Immature natural killer cell (primary cell): ENCODE measurements at places on chromosomes 12 and 14. TPM values are rescaled to one million over a fixed set of nuclear protein-coding genes. Genes with fewer than 3 reads are reported as not detected.

GRCh38 chr12:82146740-82147139, 211.4 kb downstream of the CCDC59 start:
- H3K4me3 ChIP-seq, result no peak overlapping the region
- no peak for DNase-seq
- no peak overlapping the region for H3K27ac ChIP-seq
- no peaks in the 10 kb centered on the region for H3K36me3 ChIP-seq
- H3K27me3 ChIP-seq, result no peaks in the 10 kb centered on the region

The YLPM1 gene
- polyA plus RNA-seq, result 3.8 TPM

DNA sequence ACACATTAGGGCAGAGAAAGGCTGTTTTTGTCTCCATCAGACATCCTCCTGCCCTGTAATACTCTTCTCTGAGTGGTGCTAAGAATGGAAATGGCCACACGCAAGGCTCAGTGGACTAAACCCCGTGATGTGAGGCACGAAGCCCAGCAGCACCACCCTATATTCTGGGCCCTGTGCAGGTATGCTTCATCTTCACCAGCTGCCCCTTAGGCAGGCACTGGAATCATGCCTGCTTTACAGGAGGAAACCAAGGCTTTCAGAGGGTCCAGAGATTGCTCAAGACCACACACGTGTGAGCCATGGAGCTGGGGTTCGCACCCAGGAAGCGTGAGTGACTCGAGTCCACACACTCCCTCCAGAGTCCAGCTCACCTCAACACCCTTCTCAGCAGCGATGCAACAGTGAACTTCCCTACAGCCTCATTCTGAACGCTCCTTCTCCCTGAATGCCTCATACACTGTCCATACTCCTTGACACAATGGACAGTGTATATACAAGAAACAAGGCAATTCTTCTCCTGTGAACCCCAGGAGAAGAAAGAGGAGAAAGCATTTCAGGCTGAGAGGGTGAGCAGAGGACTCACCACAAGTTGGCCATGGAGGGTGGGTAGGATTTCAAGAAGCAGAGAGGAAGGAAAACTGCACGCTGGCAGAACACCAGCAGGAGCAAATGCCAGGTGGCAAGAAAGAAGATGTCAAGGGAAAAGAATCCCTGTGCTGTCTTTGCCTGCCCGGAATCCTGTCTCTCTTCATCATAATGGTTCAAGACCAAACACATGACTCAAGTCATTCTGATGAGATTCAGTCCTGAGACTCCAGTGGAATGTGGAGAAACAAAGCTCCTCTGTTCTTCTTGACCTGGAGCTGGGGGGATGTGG, 39.1 kb downstream of the NT5DC3 start:
- no peak overlapping the region for H3K27ac ChIP-seq
- no peak overlapping the region for H3K4me3 ChIP-seq
- no peaks in the 10 kb centered on the region for H3K27me3 ChIP-seq

DNA sequence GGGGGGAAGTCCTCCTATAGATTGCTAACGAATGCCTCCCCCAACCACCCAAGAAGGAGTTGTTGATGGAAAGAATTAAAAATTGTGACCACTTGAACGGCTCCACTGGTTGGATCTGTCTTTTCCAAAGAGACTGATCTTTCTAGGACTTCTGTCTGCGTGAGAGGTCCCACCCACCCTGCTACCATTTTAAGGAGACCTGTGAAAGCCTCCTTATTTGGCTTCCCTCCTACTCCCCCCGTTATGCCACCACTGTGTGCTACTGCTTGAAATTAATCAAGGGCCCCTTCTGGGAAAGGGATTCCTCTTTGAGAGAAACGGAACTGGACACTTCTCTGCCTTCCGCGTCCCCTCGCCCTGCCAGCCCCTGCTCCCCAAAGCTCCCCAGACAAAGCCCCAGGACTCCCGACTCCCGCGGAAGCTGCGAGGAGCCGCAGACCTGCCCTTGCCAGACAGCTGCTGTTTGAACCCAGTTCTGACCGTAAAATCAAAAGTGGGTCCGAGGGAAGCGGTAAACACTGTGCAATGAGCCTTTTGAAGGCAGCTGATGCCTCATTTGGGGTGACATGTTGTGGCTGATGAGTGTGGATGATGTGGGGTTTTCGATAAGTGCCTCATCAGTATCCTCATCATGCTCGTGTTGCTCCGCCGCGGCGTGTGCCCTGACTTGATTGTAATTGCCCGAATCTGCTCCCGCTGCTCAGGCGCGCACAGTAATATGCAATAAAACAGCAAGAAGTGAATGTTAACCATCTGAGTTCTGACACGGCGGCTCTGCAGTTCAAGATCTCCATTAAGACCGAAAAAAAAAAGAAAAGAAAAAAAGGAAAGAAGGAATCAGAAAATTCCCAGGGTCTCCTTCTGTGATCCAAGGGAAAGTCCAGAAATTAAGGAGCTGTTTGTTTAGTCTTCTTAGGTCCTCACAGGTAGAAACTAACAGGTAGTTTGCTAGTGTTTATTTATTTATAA, 48.2 kb downstream of the MBIP start:
- no peaks in the 10 kb centered on the region for H3K36me3 ChIP-seq
- peaks cover 5% of the 10 kb centered on the region for H3K27me3 ChIP-seq
- no peak overlapping the region for H3K27ac ChIP-seq
- DNase-seq, result no peak
- peaks cover 10% of the 10 kb centered on the region for H3K4me1 ChIP-seq

GRCh38 chr14:84085493-84085892, 1444.5 kb upstream of the FLRT2 start:
- no peak for DNase-seq
- H3K4me3 ChIP-seq, result no peak overlapping the region
- H3K27me3 ChIP-seq, result no peaks in the 10 kb centered on the region

DNA sequence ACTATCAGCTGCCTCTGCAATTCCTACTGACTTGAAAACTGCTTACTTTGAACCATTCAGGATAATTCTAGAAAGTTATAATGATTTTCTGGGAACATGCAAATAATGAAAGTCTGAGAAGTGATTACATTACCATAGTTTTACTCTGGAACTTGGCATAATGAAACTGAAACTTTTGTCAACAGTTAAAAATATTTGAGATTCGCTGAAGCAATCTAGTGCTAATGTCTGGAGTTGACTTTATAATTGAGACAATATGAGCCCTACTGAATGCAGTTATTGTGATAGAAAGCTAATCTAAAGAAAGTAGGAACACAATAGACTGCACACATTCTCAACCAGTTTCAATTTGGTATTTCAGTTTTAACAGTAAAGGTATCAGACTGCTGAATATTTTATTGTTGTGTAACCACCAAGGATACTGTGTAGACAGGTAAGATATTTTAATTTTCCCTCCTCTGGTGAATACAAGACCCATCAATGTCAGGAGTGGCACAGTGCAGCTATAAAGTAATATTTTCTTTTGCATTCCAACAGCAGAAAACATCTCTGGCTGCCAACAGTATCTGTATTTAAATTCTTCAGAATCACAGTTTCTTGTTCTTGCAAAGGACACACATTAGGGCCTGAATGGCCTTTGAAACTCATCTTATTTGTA, 483.5 kb downstream of the ATP23 start:
- no peak for DNase-seq
- peaks cover 12% of the 10 kb centered on the region for H3K4me1 ChIP-seq
- peaks cover 2% of the 10 kb centered on the region for H3K27me3 ChIP-seq

The ARHGAP9 gene
- polyA plus RNA-seq, result 163 TPM

DNA sequence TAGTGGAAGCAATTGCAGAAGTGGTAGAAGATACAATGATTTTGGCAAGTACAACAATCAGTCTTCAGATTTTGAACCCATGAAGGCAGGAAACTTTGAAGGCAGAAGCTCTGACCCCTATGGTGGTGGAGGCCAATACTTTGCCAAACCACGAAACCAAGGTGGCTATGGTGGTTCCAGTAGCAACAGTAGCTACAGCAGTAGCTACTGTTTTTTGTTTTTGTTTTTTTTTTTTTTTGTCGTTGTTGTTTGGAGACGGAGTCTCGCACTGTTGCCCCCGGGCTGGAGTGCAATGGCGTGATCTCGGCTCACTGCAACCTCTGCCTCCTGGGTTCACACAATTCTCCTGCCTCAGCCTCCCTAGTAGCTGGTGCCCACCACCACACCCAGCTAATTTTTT, 47.4 kb downstream of the IFNG-AS1 start:
- H3K4me1 ChIP-seq, result peaks cover 32% of the 10 kb centered on the region
- no peak overlapping the region for H3K27ac ChIP-seq
- DNase-seq, result peak; percentile 53
- peak overlapping the region; percentile 19 for H3K4me3 ChIP-seq
- H3K36me3 ChIP-seq, result no peaks in the 10 kb centered on the region

DNA sequence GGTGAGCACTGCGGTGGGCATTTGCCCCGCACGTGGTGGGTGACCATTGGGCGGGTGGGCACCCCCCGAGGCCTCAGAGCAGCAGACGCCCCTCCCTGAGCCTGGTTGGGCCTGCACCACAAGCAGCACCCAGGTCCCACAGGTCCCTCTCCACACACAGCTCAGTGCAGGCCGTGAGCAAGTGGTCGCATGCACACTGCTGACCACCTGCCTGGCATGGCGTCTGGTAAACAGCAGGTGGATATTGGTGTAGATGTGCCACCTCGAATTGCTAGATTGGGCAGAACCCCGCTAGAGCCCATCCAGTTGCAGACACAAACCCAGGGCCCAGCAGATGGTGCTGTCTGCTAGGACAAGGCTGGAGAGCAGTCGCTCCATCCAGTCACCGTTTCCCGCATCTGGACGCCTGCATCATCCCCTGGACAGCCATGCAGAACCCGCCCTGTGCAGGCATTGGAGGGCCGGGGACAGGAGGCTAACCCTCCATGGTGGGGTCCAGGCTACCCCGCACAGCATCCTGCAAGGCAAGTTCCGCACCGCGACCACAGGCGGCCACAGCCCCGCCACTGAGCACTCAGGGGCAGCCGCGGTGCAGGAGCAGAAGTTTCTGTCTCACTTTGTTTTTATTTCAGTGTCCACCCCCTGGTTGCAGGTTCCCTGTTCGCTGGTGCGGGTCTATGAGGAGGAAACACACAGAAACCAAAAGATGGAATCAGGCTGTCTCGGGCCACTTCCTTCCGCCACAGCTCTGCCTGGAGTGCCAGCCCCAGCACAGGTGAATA, 45.6 kb upstream of the RIMBP2 start:
- peak; percentile 21 for DNase-seq
- H3K36me3 ChIP-seq, result no peaks in the 10 kb centered on the region
- no peak overlapping the region for H3K27ac ChIP-seq
- H3K27me3 ChIP-seq, result peaks cover 10% of the 10 kb centered on the region

The EMP1 gene
- polyA plus RNA-seq, result 1.5 TPM

The C12orf54 gene
- not detected for polyA plus RNA-seq

DNA sequence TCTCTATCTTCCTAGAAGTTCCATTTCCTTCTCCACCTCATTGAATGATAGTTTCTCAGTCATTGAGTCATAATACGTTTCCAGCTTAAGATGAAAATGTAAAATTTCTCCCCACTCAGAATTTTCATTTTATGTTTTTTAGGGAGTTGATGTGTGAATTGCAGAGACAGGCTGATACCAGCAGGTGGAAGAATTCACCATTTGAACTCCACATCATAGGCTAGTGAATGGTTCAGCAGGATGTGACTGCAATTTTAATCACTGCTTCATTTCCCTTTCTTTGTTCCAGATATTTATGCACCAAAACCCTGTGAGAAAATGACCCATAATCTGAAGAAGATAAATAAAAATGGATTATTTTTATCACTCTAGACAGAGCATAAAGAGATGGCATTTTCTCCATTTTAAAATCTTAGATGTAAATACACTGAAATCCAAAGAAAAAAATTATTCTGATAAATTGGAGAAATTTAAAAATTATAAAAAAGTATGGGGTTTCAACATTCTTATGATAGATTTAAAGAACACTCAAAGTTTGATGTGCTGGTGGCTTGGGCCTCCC, 10.6 kb upstream of the PYGL start:
- H3K36me3 ChIP-seq, result no peaks in the 10 kb centered on the region
- no peak overlapping the region for H3K4me3 ChIP-seq
- H3K4me1 ChIP-seq, result no peaks in the 10 kb centered on the region

GRCh38 chr12:124157406-124157805, 137.5 kb upstream of the RFLNA start:
- H3K4me1 ChIP-seq, result no peaks in the 10 kb centered on the region
- no peaks in the 10 kb centered on the region for H3K36me3 ChIP-seq
- no peak overlapping the region for H3K27ac ChIP-seq
- no peaks in the 10 kb centered on the region for H3K27me3 ChIP-seq
- no peak for DNase-seq

The SLCO1B3 gene
- polyA plus RNA-seq, result not detected

GRCh38 chr12:3579446-3580093, 88.6 kb downstream of the PRMT8 start:
- no peaks in the 10 kb centered on the region for H3K27me3 ChIP-seq
- H3K4me1 ChIP-seq, result no peaks in the 10 kb centered on the region
- H3K27ac ChIP-seq, result no peak overlapping the region
- no peak overlapping the region for H3K4me3 ChIP-seq

GRCh38 chr12:25152055-25152454, 42.9 kb downstream of the DNAI7 start:
- H3K4me1 ChIP-seq, result no peaks in the 10 kb centered on the region
- DNase-seq, result no peak
- no peak overlapping the region for H3K4me3 ChIP-seq
- peaks cover 1% of the 10 kb centered on the region for H3K27me3 ChIP-seq
